T1000 (cell line): ENCODE measurements at places on chromosomes 7 and 10.
A peak's percentile ranks its signal among the peaks of the same experiment; 100 is the strongest.

DNA sequence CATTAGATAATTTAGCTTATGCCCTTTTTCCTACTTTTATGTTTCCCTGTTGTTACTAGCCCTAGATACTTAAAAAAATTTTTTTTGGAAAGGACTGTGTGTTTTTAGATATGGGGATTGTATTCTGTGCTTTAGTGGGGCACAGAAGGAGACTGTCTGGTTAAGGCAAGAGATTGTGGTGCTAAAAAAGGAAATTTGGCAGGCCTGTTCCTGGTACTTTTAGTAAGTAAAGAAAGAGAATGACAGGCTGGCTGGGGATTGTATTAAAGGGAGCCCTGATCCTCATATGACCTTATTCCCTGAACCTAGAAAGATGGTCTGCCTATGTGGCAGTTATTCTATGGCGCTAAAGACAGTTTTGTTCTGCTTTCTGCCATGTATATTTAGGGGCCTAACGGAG is 74.8 kb downstream of the AUTS2 start:
- DNase-seq, result no peak

- no peak for DNase-seq
Measured at GRCh38 chr10:7606951-7607404, 59.8 kb downstream of the ITIH5 start.

- DNase-seq, result no peak
Measured at GRCh38 chr10:70699659-70700174, 27.4 kb downstream of the ADAMTS14 start.

GRCh38 chr7:119888251-119888650 is 384.7 kb upstream of the KCND2 start:
- DNase-seq, result no peak

- no peak for DNase-seq
Measured at GRCh38 chr10:662686-663465, 26.6 kb downstream of the DIP2C start.

GRCh38 chr7:45073031-45073785 is 15.6 kb downstream of the NACAD start:
- DNase-seq, result no peak

DNA sequence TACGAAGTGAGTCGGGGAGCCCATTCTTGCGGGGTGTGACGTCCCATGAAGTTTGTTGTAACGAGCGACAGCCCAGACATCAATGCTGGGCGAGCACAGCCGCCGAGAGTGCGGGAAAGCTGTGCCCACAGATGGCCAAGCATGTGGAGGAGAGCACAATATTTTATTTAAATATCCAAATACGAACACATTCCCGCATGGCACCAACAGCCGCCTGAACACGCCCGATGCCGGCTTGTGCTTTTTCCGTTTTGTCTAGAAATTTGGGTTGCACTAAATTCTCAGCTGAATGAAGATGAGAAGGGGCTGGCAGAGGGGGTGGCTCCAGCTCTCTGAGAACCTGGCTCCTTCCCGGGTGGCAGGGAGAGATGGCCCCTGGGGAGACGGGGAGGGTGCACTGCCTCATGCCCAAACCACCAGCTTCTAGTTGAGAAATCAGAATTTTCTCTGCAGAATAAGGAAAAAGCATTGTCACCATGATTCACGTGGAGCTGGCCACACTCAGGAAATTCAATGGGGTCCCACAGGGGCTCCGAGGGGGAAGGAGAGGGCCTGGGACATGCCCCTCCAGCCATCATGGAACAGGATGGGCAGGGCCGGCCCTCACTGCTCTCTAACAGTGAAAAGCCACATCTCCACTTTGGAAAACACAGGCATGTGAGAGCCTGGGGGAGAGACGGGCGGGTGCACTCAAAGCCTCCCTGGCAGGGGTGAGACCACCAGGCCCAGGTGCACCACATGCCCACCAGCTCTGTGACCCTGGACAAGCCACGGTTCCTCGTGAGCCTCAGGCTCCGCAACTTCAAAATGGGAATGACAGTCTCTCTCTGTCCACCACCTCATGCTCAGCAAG is 48.3 kb downstream of the EBF3 start:
- DNase-seq, result no peak

- peak; percentile 25 for DNase-seq
Measured at GRCh38 chr10:67818323-67818722, 19.7 kb downstream of the DNAJC12 start.

DNA sequence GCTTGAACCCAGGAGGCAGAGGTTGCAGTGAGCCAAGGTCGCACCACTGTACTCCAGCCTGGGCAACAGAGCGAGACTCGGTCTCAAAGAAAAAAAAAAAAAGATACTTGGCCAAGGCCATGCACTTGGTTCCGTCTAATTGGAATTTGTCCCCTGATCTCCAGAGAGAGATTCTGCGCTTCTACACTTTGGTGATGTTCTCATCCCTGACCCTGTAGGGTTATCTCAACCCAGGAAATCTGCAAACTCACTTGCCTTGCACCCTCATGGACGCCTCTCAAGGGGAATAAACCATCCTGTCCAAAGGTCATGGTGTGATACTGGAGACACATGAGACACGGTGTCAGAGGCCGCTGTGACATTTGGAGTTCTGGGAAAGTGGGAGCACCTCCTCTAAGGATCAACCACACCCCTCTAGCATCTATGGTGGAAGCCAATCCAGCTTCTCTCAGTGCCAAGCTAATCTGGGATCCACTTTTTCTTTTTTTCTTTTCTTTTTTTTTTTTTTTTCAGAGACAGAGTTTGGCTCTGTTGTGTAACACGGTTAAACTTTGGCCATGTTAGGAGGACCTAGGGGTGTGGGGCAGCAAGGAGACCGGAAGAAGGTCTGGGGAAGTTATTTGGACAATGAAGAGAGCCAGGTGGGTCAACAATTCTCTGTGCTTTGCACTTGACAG is 7.8 kb upstream of the POR start:
- no peak for DNase-seq
